ENCODE measurements at places on chromosomes 2 and 18.
A peak's percentile ranks its signal among the peaks of the same experiment; 100 is the strongest.

DNA sequence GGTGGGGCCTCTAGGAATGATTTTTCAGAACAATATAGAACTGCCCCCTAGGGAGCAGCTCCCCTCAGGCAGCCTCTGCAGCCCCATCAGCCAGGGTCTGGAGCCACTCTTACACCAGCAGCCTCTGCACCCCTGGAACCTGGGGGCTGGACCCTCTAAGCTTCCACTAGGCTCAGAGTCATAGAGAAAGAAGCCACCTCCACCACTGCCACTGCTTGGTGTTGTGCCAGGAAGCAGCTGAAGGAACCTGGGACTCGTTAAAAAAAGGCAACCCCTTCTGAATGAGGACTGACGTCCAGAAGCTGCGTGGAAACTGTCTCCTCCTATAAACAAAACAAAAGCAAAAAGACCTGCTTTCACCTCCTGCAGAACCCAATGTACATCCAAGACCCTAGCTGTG lies 98.1 kb upstream of the HS6ST1 start:
- no peak for DNase-seq

GRCh38 chr2:9763356-9764152 lies 79.7 kb upstream of the TAF1B start:
- no peak for DNase-seq

DNA sequence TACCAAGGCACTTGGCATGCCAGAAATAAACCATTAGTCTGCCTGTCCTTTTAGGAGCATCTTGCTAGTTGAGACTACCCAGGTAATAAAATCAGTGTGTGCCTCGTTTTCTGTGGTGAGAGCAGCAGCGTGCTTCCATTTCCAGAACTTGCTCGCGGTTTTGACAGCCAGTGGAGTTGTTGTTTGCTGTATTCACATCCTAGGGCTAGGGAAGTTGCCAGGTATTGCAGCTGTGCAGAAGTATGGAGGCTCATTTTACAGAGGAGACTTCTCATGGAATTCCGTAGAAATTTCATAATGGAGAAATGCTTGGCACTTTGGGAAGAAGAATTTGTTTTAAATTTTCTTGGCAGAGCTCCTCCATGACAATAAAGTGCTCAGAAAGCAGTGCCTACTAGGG lies 1355.1 kb upstream of the ZEB2 start:
- DNase-seq: no peak

- no peak for DNase-seq
Measured at GRCh38 chr2:85135660-85135914, 2.4 kb downstream of the TCF7L1 start.

DNA sequence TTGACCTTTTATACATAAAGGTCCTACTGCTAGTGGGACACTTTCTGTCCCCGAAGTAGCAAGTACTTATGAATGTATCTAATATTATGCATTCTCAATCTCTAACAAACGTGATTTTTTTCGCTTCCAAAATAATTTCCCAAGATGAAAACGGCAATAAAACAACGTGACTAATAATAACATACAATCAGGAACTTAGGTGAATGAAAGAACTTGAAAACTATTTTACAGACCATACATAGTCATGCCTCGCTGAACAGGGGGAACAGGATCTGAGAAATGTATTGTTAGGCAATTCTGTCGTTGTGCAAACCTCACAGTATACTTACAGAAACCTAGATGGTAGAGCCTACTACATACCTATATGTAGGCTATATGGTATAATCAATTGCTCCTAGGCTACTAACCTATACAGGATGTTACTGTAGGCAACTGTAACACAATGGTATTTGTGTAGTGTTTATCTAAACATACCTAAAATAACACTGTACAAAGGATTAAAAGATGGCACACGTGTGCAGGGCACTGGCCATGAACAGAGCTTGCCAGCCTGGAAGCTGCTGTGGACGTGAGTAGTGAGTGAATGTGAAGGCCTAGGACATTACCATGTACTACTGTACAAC lies 2.5 kb downstream of the RTN4 start:
- peak; percentile 71 for DNase-seq

- peak; percentile 50 for DNase-seq
Measured at GRCh38 chr2:177633910-177634294, 241.3 kb downstream of the AGPS start.

GRCh38 chr2:205755923-205756322 lies 73.6 kb downstream of the NRP2 start:
- no peak for DNase-seq

- no peak for DNase-seq
Measured at GRCh38 chr2:102051692-102052277, 60.0 kb downstream of the IL1R2 start.

- no peak for DNase-seq
Measured at GRCh38 chr2:166765141-166765540, 123.1 kb upstream of the XIRP2 start.

- peak; percentile 86 for DNase-seq
Measured at GRCh38 chr2:222318026-222318711, 19.4 kb upstream of the PAX3 start.

GRCh38 chr2:86485103-86485502 lies 43.9 kb downstream of the KDM3A start:
- DNase-seq: no peak

DNA sequence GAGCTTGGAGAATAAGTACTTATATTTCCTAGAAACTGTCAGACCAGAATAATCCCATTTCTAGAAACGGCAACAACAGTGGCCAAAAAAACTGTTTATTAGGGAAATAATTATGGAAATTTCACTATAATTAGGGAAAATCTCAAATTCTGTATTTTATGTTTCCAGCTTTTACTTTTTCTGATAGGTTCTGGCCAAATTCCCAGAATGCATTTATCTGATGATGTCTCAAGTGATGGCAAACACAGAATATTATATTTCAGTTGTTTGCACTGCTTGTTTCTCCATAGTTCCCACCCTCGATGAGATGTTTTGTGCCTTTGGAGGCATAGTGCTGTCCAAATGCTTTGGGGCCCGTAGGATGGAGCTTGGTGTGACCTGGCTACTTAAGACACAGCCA lies 66.9 kb downstream of the AFF3 start:
- no peak for DNase-seq

GRCh38 chr2:39778775-39779340 lies at the start of gene THUMPD2:
TSS of gene THUMPD2 (minus strand) at chr2:39779258. CDS start at chr2:39779239, 19 bp downstream.
- DNase-seq: peak; percentile 93

DNA sequence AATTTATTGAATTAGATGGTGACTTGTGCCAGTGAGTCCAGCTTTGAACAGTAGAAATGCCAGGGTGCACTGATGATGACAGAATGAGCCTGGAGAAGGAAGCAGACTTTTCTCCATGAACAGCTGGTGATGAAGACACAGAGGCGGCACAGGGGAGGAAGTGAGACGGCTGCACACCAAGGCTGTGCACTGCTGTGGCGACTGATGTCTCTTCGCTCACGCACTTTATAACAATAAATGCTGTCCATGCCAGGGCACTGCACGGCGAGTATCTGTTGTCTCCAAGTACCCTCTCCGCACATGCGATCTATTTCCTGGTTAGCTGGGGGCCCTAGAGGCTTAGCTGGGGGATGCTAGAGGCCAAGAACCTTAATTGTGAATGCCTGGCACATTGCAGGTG lies 175.2 kb downstream of the TMEM200C start:
- DNase-seq: no peak

- peak; percentile 61 for DNase-seq
Measured at GRCh38 chr2:231640641-231641111, 48.0 kb downstream of the TEX44 start.

DNA sequence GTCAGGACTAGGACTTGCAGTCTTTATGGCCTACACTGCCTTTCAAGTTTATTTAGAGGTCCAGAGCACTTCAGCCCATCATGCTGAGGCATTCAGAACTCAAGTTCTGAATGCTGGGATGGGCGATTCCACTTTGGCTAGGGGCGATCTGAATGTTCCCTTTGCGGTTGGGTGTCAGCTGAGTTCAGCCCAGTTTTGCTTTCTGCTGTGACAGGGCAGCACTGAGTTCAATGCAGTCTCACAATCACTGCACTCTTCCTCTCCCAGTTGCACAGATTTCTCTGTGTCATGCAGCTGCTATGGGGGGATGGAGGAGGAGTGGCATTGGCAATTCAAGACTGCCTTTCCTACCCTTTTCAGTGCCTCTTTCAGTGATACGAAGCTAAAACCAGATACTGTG lies 1232.0 kb upstream of the FAM98A start:
- no peak for DNase-seq

GRCh38 chr2:43169099-43169945 lies 57.1 kb downstream of the ZFP36L2 start:
- no peak for DNase-seq

DNA sequence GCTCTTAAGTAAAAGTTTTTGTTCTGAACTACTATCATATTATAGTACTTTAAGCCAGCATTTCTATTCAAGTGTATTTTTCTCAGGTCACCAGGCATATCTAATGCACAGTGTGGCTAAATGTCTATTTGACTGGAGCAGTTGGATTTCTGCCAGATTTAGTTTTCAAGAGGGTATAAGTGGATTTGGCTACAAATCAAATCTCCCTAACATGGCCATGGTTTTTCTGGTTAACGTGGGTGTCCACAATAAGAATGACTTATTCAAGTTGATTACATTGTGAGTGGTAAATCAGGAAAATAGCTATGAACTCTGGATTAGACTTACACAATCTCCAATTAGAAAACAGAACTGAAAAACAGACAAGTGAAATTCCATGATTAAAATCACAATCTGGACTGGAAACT lies 5.7 kb upstream of the CHN1 start:
- DNase-seq: no peak

DNA sequence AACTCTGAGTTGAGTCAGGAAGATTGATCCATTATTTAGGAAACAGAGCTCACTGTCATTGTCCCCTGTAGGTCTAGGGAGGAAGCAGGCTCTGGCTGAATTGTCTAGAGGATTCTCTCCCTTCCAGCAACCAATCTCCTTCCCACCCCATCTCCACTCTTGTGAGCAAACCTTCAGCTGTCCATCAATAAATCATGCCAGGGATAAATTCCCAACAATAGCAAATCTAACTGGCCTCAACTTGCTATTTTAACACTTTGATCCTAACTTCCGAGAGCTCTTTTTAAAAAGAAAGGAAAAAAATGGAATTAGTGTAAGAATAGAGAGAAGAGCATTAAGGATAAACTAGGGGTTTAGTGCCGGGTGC lies 53.5 kb downstream of the ATP8B1 start:
- no peak for DNase-seq
